Activated CD4-positive, alpha-beta T cell treated with anti-CD3 and anti-CD28 coated beads for 1 hour (primary cell): ENCODE measurements at places on chromosomes 2 and 18.

DNA sequence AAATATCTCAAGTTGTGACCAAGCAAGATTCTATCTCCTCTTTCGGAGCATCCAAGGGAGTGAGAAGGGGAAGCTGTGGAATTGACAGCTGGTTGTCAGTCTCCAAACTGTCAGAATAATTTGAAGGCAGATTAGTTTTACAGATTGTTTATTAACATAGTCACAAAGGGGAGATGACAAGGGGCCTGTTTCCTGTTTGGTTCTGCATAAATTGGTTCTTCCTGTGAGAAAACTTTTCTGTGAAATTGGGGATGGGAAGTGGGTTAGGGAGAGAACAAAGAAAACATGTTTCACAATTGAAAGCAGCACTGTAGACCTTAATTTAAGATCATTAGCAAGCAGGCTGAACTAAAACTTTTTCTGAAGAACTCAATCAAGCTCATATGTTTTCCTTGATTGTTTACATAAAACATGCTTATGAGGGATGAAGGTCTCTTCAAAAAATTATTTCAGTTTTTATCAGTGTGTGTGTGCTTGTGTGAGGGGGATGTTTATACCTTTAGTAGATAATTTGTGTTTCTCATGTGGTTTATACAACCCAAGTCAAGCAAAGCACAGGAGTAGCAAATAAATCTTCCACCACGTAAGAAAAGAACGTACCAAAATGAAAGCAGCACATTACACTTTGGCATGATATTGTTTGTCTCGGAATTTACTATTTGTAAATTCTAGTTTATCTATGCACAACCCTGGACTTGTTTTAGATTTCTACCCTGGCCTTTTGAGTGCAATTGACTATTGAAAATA lies 604.9 kb upstream of the CDH2 start:
- no peak for DNase-seq

- no peak for DNase-seq
These were observed 27.0 kb downstream of the FOSL2 start for GRCh38 chr2:28419443-28420270.

GRCh38 chr18:75408554-75409506 lies 18.7 kb downstream of the SMIM21 start:
- DNase-seq: no peak

DNA sequence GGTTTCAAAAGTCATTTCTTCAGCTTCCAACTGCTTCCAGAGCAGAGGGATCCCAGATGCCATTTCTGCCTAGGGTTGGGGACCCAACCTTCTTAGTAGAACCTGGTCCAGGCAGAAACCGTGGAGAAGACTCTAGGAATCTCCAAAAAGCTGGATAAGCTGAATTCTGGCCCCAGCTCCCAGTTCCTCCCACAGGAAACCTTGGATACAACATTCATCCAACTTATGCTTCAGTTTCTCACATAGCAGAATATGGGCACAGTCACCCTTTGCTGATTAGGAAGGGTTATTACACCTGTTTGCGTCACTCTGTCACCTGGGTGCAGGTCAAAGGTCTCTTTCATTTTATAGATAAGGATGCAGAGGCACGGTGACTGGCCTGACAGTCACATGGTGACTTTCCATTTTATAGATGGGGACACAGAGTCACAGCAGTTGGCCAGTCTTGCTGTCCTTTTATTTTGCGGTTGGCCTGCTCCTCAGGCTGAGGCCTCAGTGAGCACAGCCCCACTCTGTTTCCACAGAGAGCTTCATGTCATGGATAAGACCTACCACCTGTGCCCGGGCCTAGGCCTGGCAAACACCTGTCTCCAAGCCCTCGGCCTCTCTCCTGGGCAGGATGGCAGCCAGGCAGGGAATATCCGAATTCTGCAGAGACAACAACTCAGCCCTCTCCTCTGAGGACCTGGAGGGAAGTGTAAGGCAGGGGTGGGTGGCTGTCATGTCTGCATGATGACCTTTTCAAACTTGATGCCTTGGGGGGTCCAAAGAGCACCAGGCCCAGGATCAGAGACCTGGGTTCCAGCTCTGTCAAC lies 148.8 kb downstream of the SMAD7 start:
- DNase-seq: peak; percentile 2

GRCh38 chr2:9018109-9018508 lies 14.6 kb upstream of the MBOAT2 start:
- no peak for DNase-seq

DNA sequence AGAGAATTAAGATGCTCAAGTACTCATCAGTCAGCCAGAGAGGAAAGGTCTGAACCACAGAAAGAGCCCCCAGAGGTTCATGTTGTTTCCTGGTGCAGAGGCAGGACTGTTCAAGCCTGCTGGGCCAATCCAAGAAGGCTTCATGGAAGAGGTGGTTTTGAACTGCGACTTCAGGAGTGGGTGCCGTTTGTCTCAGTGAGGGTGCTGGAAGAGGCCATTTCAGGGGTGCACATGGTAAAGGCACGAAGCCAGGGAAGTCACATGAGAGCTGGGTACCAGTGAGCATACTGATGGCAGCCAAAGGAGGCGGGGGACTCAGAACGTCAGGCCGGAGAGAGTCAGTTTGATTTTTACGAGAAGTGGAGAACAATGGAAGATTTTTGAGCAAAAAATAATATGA lies 55.5 kb downstream of the EMILIN2 start:
- no peak for DNase-seq

GRCh38 chr2:180203972-180204371 lies 196.9 kb upstream of the CWC22 start:
- DNase-seq: no peak

DNA sequence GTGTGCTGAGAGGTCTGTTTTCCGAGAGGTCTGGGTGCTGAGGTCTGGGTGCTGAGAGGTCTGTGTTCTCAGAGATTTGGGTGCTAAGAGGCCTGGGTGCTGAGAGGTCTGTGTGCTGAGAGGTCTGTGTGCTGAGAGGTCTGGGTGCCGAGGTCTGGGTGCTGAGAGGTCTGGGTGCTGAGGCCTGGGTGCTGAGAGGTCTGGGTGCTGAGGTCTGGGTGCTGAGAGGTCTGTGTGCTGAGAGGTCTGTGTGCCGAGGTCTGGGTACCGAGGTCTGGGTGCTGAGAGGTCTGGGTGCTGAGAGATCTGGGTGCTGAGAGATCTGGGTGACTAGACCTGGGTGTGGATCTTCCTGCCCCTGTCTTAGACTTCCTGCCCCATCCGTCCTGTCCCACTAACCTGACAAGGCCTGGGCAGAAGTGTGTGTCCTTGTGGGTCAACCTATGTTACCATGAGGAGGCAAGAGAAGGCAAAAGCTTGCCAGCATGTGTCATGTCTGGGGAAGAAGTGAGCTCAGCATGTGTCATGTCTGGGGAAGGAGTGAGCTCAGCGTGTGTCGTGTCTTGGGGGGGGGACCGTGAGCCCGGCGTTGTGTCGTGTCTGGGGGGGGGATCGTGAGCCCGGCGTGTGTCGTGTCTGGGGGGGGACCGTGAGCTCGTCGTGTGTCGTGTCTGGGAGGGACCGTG lies 69.3 kb downstream of the KCNG2 start:
- peak; percentile 0 for DNase-seq

DNA sequence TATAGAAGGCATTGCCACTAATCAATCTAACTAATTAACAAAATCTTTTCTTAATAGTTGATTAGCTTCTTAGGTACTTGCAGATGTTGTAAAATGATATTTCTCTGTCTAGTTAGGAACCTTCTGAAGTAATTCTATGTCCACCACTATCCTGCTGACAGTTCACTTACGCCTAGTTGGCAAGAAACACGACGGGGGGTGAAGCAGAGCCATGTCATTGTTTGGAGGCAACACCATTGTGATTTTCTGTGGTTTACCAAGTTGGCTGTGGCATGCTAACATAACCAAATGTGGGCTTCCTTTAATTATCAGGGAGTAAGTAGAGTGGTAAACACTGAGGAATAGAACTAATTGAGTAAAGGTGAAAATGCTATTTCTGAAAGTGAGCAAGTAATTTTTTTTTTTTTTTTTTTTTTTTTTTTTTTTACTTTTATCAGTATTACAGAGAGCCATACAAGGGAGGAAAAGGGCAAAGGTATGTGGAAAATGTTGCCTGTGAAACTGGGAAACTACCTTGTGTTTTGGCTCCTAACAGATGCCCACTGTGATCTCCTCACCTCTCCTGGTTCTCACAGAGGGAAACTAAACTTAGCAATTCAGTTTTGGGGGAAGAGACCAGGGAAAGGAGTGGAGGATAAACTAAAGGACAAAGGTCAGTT lies 126.8 kb downstream of the MEIS1 start:
- DNase-seq: no peak

GRCh38 chr2:47083886-47084687 lies 71.0 kb downstream of the STPG4 start:
- no peak for DNase-seq

GRCh38 chr2:72936660-72937355 lies 19.5 kb downstream of the EMX1 start:
- DNase-seq: no peak

- DNase-seq: no peak
These were observed 1.4 kb downstream of the ITGA6 start for GRCh38 chr2:172428832-172429210.
